ENCODE measurements at places on chromosomes 5 and 9.

GRCh38 chr5:133287500-133287899, 235.7 kb downstream of the HSPA4 start:
- DNase-seq = no peak

DNA sequence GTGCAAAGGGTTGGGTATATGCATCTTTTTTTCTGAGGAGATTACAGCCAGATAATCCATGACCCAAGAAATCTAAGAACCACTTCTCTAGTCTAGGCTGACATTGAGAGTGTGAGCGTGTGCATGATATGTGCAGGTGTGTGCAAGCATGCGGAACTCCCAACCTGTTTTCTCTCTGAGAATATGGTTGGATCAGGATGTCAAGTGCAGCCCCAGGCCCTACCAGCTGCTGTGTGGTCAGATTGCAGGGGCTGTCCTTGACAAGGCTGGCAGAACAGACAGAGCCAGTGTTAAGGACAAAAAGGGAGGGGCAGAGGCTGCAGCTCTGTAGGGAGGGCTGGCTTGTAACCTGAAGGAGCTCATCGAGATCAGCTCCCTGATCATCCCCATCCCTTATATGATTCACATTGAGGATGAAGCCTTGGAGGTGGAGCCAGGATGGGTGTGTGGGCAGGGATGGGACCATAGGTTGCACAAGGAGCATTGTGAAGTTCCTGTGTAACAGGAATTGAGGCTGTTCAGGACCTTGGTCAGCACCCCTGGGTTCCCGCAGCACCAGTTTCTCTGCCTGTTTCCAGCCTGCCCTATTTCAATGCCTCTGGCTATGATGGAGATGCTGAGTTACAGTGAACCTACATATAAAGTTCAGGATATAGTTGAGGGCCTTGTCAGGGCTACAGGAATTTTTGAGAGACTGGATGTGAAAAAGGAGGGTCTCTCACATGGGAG, 52.6 kb upstream of the ARAP3 start:
- DNase-seq = no peak

DNA sequence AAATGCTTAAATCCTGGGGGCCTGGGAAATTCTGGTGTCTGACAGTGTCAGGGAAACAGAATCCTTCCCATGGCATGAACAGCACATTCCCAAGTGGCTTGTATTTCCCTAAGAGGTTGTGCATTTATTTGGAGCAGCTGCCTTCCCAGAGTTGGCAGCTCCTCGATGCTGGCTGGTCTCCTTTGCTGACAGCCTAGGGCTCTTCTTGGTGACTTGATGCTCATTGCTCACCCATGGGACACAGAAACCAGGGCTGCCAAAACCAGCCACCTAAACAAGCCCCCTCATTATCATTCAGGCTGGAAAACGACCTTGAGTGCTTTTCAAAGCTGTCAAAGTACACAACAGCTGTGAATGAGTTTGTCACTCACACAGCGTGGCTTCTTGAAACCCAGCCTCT, 24.2 kb downstream of the ENHO start:
- DNase-seq = no peak

DNA sequence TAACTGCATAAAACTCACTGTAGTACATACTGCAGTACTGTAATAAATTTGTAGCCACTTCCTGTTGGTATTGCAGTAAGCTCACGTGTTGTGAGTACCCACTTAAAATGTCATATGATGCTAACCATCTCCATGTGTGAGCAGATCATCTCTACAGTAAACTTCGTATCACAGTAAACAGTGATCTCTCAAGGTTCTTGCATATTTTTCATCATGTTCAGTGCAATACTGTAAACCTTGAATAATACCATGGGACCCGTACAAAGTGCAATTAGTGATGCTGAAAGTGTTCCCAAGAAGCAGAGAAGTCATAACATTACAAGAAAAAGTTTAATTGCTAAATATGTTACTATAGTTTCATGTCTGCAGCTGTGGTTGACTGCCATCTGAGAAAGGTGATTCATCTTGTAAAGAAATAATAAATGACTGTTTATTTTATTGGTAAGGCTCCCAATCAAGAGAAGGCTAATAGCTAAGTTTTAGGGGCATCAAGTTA, 253.8 kb upstream of the POU5F2 start:
- DNase-seq = no peak

- DNase-seq = no peak
These were observed 594.7 kb upstream of the WWC1 start for GRCh38 chr5:167696558-167697314.

All from stimulated activated CD8-positive, alpha-beta memory T cell treated with anti-CD3 and anti-CD28 coated beads, Interleukin-15, amount 100 ng/mL, for 24 hours (primary cell).